ENCODE measurements at places on chromosomes 12 and 14.

DNA sequence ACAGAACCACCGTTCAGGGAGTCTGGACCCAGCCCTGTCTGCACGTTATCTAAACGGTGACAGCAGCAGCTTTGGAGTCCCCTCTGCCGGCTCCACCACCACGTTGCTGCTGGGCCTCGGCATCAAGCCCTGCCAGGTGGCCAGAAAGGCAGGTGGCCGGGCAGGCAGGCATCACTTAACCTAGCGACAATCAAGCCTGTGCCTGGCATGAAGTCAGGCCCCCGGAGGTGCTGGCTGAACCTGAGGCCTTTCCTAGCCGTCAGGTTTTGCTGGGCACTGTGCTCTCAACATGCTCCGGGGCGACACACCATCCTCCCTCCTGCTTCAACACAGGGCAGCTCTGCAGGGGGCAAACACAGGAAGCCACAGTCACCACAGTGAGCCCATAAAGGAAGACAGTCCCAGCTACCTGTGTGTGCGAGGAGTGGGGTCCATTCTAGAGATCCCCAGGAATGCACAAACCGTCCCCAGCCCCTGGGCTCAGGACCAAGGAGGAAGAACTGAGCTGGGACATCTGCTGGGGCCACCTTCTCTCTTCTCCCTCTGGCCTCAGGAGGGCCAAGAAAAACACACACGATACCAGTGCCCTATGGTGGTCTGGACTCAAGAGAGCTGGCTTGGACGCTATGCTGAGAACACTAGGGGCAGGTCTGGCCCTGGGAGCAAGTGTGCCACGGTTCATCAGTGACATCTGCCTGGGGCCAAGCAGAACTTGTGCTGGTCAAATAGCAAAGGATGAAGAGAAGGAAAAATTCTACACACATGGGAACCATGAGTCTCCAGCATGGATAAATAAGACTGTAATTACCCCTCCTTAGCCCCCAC lies 44.7 kb downstream of the CCDC88C start:
- no peak for DNase-seq

DNA sequence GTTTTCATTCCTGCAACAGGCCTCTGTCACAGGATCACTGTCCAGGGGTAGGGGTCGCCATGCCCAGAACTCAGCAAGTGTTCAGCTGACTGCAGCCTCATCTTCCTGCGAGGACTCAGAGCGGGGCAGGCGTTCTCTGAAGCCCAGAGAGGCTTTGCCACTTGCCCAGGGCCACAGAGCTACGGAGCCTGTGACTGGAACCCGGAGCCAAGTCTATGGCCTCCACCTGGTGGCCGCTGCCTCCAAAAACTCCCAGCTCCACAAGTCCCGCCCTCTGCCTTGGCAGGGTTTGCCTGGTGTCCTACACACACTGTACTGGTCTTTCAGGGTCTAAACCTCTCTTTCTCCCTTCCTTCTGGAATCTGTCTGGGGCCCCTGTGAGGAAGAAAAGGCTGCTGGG lies 8.7 kb upstream of the PPP1R13B start:
- DNase-seq, result no peak

GRCh38 chr14:34452258-34452822 lies 9.7 kb downstream of the SPTSSA start:
- DNase-seq, result no peak

GRCh38 chr12:31603546-31604009 lies 12.6 kb upstream of the DENND5B start:
- DNase-seq, result no peak

GRCh38 chr14:78143489-78144145 lies 26.6 kb upstream of the NRXN3 start:
- DNase-seq, result no peak

DNA sequence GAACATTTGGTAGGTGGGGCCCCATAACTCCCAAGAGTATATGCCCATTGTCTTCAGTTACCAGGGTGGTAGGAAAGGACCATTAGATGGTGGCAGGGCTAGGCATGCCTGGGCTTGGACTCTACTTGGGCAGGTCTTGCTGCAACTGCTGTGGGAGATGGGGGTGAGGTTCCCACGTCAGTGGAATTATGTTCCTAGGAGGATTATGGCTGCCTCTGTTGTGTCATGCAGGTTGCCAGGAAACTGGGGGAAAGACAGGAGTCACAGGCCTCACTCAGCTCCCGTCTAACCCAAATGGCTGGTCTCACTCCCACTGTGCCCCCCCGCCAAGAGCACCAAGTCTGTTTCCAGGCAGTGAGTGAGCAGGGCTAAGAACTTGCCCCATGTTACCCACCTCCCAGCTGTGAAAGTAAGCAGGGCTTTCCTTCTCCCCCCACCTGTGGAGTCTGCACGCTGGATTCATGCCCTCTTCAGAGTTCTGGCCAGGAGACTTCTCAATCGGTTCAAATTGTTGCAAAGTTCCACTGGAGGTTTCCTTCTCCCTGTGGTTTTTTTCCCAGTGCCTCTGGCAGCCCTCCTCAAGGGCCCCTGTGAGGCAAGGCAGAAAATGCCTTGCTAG lies 337.5 kb downstream of the CCDC91 start:
- DNase-seq, result no peak

GRCh38 chr14:48731260-48731659 lies 854.9 kb downstream of the RPS29 start:
- no peak for DNase-seq

- no peak for DNase-seq
Observed at GRCh38 chr12:43118881-43119280, 433.1 kb downstream of the ADAMTS20 start.

- no peak for DNase-seq
Observed at GRCh38 chr12:2384029-2384386, 331.2 kb downstream of the CACNA1C start.

DNA sequence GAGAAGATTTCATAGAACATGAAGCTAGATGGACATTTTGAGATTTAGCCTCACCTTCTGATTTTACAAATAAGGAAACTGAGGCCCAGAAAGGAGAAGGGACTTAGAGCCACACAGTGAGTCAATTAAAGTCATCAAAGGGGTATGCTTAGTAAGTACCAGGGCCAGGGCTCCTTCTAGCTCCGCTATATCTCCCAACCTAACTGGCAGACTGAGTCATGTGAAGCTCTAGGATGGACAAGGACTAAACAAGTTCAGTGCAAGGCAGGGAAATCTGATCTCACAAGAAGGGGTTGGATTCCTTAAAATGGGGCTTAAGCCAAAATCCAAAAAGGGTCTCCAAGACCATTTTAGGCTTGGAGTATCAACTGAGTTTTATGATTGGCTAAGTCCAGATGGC lies 215.8 kb downstream of the PHLDA1 start:
- DNase-seq, result no peak

DNA sequence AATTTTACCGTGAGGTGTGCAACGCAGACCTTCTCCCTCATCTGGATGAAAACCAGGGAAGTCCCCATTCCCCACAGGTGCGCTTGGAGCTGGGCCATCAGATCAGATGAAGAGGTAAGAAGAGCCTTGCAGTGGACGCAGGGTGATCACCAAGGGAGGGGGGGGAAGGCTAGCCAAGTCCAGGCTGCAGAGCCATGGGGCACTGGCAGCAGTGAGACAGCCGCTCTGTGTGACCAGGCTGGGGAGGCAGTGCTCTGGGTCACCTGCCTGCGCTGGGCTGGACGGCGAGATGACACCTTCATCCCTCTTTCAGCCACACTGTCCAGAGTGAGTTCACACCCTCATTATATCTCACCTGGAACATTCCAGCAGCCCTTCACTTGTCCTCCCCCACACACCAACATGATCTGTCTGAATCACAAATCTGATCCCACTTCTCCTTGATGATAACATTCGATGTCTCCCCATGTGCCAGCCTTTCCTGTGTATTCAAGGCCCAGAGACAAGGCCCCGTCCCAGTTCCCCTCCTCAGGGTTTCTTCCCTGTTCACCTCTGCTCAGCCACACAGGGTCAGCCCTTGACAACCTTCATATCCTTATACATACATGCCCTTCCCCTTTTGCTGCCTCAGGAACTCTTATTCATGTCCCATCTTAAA lies 65.9 kb upstream of the VASH1 start:
- no peak for DNase-seq

DNA sequence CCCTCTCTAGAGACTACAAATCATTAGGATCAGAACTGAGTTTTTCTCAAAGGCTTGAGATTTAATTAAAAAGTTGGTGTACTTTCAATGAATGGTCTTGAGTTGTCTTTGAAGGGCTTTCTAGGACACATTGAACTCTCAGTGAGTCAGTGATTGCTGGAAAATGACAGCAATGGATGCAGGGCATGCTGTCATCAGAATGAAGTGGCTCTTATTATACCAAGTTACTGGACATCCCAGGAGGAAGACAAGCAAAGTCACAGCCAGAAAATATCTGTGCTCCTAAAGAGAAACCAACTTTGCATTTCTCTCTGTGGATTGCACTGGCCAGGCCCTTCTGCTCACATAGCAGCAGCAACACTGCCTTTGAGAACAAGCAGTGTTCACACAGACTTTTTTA lies 112.6 kb downstream of the PRIMA1 start:
- DNase-seq, result no peak

DNA sequence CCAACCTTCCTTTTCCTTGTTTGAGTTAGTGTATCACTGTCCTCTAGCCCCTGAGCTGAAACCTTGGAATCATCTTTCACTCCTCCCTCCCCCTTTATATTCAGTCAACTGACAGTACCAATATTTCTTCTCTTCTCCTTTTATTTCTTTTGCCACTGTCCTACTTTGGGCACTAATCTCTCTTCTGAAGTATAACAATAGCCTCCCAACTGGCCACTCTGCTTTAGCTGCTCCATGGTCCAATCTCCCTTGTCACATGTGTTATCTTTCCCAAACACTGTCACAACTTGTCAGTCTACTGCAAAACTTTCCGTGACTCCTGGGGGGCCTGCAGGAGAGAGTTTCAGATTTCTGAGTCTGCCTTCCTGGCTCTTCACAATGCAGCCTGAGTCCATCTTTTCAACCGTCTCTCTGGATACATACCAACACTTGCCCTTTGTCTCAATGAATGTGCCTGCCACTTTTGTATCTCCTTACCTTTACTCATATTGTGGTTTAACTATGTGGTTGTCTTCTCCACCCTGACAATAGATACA lies 471.2 kb downstream of the DIO2 start:
- DNase-seq, result no peak

- no peak for DNase-seq
Observed at GRCh38 chr12:131557078-131557709, 153.7 kb upstream of the SFSWAP start.

All from H54 (cell line).